ENCODE measurements at places on chromosomes 4 and X. TPM values are rescaled to one million over a fixed set of nuclear protein-coding genes. Genes with fewer than 3 reads are reported as not detected.

DNA sequence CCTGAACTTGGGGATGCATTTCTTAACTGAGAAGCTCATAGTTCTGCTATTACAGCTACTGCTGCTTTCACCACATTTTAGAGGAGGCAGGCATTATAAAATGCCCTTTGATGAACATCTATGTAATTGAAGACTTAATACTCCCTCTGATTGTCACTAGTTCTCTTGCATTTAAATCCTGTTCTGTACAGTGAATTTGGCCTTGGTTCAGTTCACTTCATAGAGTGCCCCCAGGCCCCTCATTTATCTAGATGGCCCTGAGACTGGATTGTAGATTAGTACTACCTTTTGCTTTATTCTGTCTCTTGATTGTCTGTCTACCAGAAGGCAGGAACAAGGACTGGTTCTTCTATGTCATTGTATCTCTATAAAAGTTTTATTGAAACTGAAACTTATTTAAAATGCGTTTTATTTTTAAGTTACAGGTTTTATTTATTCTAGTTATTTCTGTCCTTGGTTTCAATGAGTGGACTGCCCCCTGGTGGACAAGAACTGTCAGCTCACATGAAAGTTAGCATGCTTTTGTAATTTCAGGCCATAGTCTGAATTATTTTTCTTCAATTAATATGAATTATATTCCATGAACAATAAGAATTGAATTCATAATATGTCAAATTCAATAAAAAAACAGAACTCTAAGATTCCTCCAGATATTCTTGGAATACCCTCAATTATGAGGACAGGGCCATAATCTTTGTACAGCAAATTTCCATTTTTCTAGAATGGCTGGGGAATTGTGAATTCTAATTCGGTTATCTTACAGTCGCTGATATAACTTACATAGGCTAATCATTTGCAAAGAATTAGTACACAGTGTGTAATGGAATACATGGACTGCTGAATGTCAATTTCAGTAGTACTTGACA, 47.2 kb upstream of the TMEM33 start:
- peak; percentile 66 for DNase-seq
- H3K27ac ChIP-seq: no peak overlapping the region
- no peaks in the 10 kb centered on the region for H3K4me1 ChIP-seq
- H3K36me3 ChIP-seq: no peaks in the 10 kb centered on the region
- peaks cover 50% of the 10 kb centered on the region for H3K27me3 ChIP-seq

- no peaks in the 10 kb centered on the region for H3K27me3 ChIP-seq
- DNase-seq: no peak
- no peaks in the 10 kb centered on the region for H3K4me1 ChIP-seq
- H3K4me3 ChIP-seq: peak overlapping the region; percentile 43
- no peak overlapping the region for H3K27ac ChIP-seq
These were observed 575 bp downstream of the MAP7D2 start for GRCh38 chrX:20116087-20116576.

NXF2 gene
- total RNA-seq: not detected

DNA sequence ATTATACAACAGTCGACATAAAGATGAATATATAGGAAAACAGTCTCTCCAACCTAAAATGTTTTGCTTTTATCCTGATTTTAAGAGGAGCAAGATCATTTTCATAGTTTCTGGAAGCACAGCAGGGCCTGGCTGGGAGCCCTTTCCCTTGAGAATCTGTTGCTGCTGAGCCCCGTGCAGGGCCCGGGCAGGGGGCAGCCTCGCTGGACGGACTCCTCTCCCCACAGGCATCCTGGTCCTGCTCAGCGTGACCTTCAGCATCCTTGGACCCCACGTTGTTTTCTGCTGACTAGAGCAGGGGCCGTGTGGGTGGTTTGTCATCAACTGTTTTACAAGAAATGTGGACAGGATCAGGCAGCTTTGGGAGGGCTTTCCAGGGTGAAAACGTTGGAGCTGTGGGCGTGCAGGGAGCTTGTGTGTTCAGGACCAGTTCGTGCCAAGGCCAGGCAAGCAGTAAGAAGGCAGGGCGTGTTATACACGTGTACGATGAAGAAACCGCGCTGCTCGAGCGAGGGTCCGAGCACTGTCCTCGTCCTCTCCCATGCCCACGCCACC, 25.0 kb downstream of the CPZ start:
- H3K4me3 ChIP-seq: no peak overlapping the region
- no peaks in the 10 kb centered on the region for H3K27me3 ChIP-seq
- no peaks in the 10 kb centered on the region for H3K4me1 ChIP-seq
- no peak overlapping the region for H3K27ac ChIP-seq
- DNase-seq: no peak

SLC26A1 gene
- 0.22 TPM for total RNA-seq

DNA sequence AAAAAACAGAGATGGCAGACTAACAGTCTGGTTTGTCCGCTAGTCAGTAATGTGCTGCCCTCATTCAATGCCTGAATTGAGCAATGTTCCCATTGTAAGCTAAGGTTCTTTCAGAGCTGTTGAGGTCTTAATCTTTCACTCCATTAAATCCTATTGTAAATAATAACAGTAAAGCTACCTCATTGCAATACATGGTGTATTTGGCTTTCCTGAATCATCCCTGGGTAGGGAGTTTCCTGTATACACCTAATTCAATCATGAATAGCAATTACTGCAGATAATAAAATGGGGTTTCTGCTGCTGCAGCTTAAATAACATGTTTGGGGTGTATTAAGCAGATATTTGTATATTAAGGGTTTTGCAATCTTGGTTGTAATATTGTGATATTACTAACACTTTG, 1100.2 kb upstream of the INTU start:
- DNase-seq: no peak
- H3K27ac ChIP-seq: no peak overlapping the region
- H3K27me3 ChIP-seq: no peaks in the 10 kb centered on the region
- H3K36me3 ChIP-seq: no peaks in the 10 kb centered on the region
- H3K4me3 ChIP-seq: no peak overlapping the region

- H3K4me3 ChIP-seq: no peak overlapping the region
- H3K36me3 ChIP-seq: no peaks in the 10 kb centered on the region
- no peaks in the 10 kb centered on the region for H3K27me3 ChIP-seq
- H3K27ac ChIP-seq: no peak overlapping the region
- H3K4me1 ChIP-seq: peaks cover 8% of the 10 kb centered on the region
These were observed 60.0 kb downstream of the SYNPO2 start for GRCh38 chr4:118948545-118949144.

YY2 gene
- 0.38 TPM for total RNA-seq

SERPINA7 gene
- total RNA-seq: not detected
